ENCODE measurements at places on chromosomes 7 and 10.

- DNase-seq = no peak
Observed at GRCh38 chr7:13894954-13895353, 94.5 kb downstream of the ETV1 start.

- DNase-seq = no peak
Observed at GRCh38 chr10:35598379-35598778, 6.8 kb upstream of the GJD4 start.

DNA sequence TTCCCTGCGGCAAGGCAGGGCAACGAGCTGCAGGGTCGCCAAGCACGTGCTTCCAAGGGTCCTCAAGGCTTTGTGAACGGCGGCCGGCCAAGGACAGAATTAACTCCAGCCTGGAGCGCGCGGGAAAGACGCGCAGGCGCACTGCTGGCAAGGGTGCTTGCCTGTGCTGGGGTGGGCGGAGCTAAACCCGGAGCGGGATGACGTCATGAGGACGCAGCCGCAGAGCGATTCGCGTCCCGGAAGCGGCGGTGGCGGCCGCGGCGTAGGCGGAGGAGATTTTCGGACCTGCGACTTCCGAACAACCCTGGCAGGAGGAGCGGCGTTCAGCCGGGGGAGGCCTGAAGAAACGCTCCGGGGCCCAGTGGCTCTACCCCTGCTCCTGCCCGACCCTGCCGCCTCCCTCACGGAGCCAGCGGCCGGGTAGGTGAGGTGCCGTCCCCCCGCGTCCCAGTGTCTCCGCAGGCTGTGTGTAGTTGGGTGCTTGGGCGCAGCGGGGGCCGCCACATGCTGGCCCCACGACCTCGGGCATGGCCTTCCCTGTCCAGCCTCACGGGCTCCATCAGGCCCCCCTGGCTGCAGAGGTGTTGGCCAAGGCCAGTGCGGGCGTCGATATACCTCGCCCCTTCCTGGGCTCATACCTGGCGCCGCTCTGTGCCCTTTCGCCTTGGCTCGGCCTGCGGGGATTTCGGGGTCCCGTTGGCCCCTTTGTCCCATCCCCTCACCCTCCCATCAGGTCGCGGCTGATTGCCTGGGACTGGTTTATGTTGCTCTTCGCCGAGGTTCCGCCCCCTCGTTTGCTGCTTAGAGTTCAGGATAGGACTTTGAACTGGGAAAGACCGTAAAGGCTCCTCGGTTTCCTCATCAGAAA, at the start of gene ZFYVE27:
ZFYVE27 (plus strand) TSS at position 227 of the 868 bp plus-strand sequence. CDS start 1,350 bp downstream, outside the sequence.
- DNase-seq = peak; percentile 91

DNA sequence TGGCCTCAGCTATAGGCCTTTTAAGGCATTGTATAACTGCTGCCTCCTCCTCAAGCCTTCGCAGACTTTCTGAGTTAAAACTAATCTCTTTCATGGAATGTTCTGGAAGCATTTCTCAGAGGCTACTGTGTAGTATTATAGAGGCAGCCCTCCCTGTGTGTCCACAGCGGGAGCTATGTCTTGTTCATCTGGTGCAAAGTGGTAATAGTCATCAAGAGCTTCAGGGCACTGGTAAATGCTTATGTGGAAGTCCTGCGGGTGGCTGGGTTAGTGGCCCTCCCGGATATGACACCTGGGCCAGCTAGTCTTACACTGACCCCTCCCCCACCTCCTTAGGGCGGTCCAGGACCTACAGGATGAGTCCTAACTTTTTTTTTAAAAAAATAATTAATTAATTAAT, 2.2 kb upstream of the ABHD11 start:
- DNase-seq = no peak

DNA sequence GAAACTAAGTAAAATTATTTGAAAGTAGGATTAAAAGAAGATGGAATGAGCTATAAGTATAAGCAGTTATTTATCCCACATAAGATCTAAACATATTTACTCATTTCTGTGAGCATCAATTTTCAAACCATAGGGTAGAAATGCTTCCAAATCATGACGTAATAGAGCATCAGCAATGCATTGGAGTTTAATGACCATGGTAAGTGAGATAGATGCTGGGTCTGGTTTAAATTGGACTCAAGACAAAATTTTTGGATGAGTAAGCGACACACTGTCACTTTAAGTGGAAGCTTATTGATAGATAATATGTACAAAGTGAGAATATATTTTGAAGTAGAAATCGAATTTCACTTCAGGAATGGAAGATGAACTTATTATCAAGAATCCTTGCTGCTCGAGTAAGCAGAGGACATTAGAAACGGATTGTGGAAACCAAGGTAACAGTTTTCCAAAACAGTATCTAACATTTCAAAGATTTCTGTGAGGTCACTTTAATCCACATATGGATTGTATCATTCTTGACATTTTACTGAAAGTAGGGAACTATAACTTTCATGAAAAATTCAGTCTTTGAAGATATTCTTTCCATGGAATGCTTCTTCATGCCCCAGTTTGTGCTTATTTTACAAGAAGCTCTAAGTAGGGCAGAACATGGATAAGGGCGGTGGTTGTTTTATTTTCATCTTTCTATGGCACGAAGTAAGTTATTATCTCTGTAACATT, 85.8 kb downstream of the AGMO start:
- no peak for DNase-seq

- no peak for DNase-seq
Observed at GRCh38 chr10:90745565-90745964, 112.3 kb downstream of the HTR7 start.

DNA sequence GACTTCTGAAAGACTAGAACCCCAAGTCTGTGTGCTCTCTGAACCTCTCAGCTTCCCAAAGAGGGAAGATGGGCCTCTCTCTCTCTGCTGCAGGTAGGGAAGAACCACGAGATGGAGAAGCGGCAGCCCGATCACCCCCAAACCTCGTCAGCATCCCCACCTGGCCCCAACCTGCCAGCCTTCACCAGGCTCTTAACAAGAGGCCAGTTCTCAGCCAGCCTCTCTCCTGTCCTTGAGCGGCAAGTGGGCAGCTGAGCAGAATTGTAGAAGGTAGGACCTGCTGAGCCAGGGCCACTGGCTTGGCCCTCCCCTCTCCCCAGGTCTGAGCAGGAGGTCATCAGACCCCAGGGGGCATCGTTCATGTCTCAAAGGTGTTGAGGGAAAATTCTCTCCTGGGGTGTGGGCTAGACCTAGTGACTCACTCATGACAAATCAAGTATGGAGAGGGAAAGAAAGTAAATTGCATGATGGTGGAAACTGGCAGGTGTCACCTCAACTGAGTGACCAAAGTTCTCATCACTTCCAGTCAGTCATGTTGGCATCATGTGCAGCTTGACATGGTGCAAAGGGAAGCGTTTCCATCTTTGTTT, 92.0 kb upstream of the GPR26 start:
- no peak for DNase-seq

DNA sequence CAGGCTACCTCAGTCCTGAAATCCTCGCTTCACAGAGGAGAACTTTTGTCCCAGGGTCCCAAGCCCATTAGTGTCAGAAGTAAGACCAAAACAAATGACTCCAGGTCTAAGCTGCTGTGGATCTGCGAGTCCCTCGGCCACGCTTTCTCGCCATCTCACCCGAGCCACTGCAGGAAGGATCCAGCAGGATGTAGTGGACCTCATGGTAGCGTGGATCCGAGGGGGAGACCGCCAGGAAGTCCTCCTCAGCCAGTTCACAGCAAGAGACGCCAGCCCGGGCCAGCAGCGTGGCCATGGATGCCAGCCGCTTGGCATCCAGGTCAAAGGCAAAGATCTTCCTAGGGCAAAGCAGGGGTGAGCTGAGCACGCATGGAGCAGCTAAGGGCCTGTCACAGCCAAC, 4.6 kb downstream of the NSUN5 start:
- no peak for DNase-seq

GRCh38 chr10:125629758-125630376, 53.1 kb downstream of the TEX36 start:
- no peak for DNase-seq

DNA sequence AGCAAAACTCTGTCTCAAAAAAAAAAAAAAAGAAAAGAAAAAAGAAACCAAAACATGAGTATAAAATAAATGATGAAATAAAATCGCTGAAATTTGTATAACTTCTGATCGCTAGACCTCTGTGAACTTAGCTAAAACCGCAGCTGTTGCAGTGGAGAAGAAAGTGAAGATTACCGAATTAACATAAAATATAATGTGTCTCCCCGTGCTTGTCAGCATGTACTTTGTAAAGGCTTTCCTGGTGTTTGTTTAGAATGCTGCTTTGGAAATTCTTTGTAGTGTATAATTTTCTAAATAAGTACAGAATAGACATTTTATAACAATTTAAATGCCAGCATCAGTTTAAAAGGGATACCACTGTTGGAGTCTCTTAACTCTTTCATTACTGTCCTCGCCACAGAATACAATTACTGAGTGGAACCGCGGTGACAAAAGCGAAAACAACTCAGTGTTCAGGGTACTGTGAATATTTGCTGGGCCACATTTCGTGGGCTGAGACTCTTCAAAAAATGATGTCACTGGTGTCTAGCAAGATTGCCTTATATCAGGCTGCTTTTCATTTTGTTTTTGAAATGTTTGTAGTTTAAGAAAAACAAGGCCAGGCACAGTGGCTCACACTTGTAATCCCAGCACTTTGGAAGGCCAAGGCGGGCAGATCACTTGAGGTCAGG, 167.7 kb downstream of the NSUN6 start:
- no peak for DNase-seq

GRCh38 chr10:127198307-127198706, 1.9 kb upstream of the INSYN2A start:
- no peak for DNase-seq

DNA sequence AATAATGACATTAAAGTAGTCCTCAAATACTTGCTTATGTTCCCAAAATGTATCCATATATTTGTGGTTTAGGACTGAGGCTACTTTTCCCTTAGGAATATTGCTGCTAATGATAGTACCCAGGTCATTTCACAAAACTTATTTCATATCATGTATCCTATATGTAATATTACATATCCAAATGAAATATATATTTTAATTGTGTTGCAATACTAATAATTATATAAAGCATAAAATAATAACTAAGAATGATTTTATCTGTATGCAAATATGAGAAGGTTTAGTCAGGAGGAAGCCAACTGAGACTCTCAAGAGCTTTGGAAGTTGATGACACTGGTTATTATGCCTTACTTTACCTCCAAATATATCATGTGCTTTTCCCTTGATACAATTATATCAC, 231.5 kb upstream of the KLF14 start:
- no peak for DNase-seq

- DNase-seq = no peak
Observed at GRCh38 chr10:34494012-34494411, 321.1 kb downstream of the PARD3 start.

- no peak for DNase-seq
Observed at GRCh38 chr7:2518737-2519118, 846 bp upstream of the LFNG start.

- DNase-seq = no peak
Observed at GRCh38 chr10:109114579-109114978, 808.7 kb downstream of the XPNPEP1 start.

Measured in stimulated activated CD4-positive, alpha-beta T cell treated with anti-CD3 and anti-CD28 coated beads, TNF-alpha, amount 100 ng/mL, for 4 hours (primary cell).